ENCODE measurements at places on chromosomes 16 and 17.

DNA sequence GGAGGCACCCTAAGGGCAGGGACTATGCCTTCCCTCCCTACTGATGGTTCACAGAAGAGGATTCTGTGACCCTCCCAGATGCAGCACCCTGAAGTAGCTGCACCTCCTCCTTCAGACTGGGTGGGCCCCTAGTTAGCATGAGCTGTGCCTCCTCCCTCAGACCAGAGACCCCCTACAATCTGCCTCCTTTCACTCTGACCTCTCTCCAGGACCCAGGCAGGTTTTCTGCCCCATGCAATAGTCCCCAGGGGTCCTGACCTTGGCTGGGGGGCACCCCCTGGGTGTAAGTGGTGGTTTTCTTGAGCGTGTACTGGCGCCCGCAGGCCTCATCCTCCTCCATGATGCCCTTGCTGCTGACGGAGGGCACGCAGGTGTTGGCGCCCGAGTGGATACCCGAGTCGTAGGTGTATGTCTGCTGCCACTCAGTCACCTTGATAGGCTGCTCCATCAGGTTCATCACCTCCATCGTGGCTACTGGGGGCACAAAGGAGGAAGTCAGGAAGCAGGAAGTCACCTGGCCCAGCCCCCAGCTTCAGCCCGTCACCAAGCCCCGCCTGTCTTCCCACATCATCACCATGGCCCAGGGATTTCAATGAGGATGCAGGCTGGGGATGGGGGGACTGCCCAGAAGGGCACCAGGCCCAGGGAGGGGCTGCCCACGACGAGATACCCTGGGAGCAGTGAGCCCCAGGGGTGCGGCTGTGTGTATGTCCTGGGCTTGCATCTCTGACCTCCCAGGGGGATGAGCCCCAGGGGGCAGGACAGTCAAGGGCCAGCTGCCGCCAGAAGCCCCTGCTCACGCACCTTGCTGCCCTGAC, 14.9 kb downstream of the JUP start:
- ATAC-seq, result peak; percentile 0

- ATAC-seq, result no peak
These were observed 628.1 kb downstream of the WWOX start for GRCh38 chr16:78727536-78727935.

- no peak for ATAC-seq
These were observed 62.4 kb upstream of the TBX2 start for GRCh38 chr17:61337290-61337689.

DNA sequence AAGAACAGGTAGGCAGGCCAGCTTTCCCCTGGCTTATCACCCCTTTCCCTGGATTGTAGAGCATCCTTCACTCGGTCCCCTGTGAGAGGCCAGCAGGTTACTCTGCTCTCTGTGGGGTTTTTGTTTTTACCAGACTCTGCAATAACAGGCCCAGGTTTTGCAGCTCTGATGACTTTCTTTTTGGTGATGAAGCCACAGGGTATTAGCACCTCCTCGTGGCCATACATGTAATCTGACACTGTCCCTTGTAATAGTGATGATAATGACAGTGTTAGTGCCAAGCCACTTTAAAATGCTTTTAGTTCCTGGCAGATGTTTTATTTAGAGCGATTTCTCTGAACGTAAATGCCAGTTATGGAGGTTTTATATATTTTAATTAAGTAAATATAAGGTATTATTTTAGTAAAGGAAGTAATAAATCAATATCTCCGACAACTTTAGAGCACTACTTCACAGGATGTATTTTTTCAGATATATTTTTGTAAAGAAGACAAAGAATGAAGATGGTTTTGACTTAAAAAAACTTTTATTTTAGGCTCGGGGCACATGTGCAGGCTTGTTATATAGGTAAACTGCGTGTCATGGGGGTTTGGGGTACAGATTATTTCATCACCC, 38.0 kb upstream of the CPHXL start:
- ATAC-seq, result peak; percentile 91

DNA sequence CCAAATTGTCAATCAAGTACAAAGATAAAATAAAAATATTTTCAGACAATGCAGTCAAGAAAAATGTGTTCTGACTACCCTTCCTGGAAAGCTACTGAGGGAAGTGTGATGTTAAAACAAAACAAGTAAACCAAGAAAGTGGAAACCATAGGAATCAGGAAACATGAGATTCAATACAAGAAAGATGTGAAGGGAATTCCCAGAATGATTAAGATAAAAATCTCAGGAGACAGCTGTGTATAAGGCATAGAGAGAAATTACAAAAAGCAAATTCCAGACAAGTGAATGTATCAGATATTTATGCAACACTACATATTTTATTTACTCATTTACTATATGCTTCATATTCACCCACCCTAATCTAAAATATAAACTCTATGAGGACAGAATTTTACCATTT, 32.2 kb downstream of the TRIM37 start:
- no peak for ATAC-seq

DNA sequence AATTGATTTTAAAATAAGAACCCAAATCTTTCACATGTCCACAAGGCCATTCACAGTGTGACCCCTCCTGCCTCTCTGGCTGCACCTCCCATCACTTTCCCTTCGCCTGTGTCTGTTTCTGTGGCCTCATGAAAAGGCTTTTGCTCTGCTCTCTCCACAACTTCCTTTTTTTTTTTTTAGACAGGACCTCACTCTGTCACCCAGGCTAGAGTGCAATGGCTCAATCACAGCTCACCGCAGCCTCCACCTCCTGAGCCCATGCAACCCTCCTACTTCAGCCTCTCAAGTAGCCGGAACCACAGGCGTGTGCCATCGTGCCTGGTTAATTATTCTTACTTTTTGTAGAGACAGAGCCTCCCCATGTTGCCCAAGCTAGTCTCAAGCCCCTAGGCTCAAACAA, 197.1 kb downstream of the ABCC12 start:
- no peak for ATAC-seq

- peak; percentile 77 for ATAC-seq
These were observed 15.8 kb upstream of the AKTIP start for GRCh38 chr16:53518550-53519416.

GRCh38 chr17:49741009-49741691, 22.8 kb downstream of the FAM117A start:
- peak; percentile 48 for ATAC-seq

DNA sequence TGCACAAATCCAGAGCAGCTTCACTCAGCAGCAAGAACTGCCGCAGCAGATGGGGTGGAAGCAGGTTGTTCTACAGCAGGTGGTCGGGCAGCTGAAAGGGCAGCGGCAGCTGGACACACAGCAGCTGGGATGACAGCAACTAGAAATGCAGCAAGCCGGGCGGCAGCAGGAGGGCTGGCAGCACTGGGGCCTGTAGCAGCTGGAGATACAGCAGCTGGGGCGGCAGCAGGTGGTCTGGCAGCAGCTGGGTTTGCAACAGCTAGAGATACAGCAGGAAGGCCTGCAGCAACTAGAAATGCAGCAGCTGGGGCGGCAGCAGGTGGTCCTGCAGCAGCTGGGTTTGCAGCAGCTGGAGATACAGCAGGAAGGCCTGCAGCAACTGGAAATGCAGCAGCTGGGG, 460 bp downstream of the KRTAP4-3 start:
- no peak for ATAC-seq

GRCh38 chr16:54403580-54403979, 117.0 kb upstream of the IRX3 start:
- no peak for ATAC-seq

All from esophagus mucosa (tissue), 1 donor.